ENCODE measurements at places on chromosomes 7 and 10. TPM values are rescaled to one million over a fixed set of nuclear protein-coding genes. Genes with fewer than 3 reads are reported as not detected.
A peak's percentile ranks its signal among the peaks of the same experiment; 100 is the strongest.

LRRN3 gene
- total RNA-seq = not detected

DNA sequence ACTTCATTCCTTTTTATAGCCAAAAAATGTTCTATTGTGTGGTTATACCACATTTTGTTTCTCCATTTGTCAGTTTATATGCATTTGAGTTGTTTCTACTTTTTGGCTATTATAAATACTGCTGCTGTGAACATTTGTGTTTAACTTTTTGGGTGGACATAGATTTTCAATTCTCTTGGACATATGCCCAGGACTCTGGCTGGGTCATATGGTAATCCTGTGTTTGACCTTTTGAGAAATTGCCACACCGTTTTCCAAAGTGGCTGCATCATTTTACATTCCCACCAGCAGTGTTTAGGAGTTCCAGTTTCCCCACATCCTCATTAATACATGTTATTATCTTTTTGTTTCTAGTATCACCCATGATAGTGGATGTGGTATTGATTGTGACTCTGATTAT is 39.4 kb downstream of the CSGALNACT2 start:
- no peak for ATAC-seq

CABCOCO1 gene
- total RNA-seq = 0.94 TPM

GRCh38 chr7:153473185-153473584 is 579.0 kb upstream of the DPP6 start:
- no peak for ATAC-seq

GRCh38 chr7:112404321-112404720 is 45.9 kb upstream of the IFRD1 start:
- ATAC-seq = no peak

GRCh38 chr10:76333796-76334195 is 902.4 kb downstream of the LRMDA start:
- ATAC-seq = no peak

- no peak for ATAC-seq
Measured at GRCh38 chr10:15784662-15785300, 65.1 kb upstream of the ITGA8 start.

DNA sequence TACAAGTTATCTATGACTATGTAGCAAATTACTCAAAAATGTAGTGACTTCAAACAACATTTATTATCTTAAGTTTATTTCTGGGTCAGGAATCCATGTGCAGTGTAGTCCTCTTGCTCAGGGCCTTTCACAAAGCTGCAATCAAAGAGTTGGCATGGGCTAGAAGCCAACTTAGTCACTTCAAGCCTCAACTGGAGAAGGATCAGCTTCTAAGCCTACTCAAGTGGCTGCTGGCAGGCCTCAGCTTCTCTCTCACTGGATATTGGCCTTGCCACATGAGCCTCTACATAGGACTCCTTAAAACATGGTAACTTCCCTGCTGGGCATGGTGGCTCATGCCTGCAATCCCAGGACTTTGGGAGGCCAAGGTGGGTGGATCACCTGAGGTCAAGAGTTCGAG is 5.0 kb upstream of the NFE2L3 start:
- ATAC-seq = no peak

GRCh38 chr10:24824124-24824523 is 100.4 kb upstream of the ARHGAP21 start:
- no peak for ATAC-seq

DNA sequence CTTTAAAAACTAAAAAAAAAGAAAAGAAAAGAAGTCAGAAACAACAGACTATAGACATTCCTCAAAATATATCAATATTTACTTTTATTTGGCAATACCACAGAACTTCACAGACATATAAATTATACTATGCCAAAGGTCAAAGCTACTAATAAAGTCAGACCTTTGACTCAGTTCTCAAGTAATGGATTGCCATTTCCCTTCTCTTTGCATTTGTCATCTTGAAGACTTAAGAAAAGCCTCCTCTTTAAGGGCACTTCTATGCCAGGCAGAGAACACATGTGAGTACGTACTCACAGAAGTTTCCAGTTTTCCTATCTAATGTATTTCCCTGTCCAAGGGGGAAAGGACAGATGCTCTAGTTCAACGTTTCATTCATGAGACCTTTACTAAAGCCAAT is 37.6 kb downstream of the TNPO3 start:
- no peak for ATAC-seq

- ATAC-seq = peak; percentile 78
Measured at GRCh38 chr10:49177391-49178355, 10.5 kb downstream of the TMEM273 start.

FGL2 gene
- total RNA-seq = 199 TPM

DNA sequence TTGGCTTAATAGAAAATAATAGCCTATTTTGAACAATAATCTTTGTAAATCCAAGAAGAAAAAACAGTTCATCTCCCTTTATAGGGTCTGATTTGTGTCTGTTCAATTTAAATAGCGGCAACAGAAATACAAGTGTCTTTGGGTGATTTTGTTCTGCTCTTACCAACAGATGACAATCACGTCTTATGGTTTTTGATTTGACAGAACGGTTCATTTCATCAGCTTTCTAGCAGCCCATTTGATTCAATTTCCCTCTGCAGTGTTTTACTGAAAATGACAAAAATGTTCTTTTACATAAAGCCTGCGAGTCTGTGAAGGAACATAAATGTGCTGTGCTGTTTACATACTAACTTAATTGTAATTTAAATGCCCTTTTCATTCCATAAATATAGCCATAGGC is 180.5 kb downstream of the MGMT start:
- ATAC-seq = no peak

- ATAC-seq = no peak
Measured at GRCh38 chr10:95312986-95313495, 22.2 kb upstream of the PDLIM1 start.

- no peak for ATAC-seq
Measured at GRCh38 chr10:132055616-132056015, 10.1 kb upstream of the JAKMIP3 start.

- no peak for ATAC-seq
Measured at GRCh38 chr10:8510471-8510870, 456.0 kb downstream of the GATA3 start.

GRCh38 chr10:103616705-103617601 is 123.4 kb downstream of the NEURL1 start:
- peak; percentile 75 for ATAC-seq

DNA sequence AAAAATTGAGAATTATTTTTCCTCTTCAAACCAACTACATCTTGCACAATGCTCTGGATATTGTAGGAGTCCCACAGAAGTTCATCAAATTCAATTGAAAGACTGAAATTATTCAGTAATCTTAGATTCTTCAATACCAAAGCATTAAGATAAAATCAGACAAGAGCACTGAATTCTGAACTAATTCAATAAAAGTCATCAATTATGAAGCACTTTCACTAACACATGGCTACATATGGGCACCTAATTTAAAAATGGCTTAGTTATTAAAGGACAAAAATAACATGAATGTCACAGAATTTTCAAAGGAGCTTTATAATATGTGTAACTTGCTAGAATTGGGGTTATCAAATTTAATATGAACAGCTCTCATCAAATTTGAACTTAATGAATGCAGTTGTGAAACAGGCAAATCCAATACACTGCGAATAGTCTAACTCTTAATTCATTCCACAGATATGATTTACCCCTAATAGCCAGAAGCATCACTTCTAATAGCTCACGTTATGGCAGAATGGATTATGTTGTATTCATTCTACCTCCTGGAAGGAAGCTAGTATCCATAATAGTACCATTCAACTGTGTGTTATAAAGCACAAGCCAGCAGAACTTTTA is 116.8 kb downstream of the GRM8 start:
- no peak for ATAC-seq

GRCh38 chr7:4014346-4015050 is 667.6 kb upstream of the FOXK1 start:
- no peak for ATAC-seq

DNA sequence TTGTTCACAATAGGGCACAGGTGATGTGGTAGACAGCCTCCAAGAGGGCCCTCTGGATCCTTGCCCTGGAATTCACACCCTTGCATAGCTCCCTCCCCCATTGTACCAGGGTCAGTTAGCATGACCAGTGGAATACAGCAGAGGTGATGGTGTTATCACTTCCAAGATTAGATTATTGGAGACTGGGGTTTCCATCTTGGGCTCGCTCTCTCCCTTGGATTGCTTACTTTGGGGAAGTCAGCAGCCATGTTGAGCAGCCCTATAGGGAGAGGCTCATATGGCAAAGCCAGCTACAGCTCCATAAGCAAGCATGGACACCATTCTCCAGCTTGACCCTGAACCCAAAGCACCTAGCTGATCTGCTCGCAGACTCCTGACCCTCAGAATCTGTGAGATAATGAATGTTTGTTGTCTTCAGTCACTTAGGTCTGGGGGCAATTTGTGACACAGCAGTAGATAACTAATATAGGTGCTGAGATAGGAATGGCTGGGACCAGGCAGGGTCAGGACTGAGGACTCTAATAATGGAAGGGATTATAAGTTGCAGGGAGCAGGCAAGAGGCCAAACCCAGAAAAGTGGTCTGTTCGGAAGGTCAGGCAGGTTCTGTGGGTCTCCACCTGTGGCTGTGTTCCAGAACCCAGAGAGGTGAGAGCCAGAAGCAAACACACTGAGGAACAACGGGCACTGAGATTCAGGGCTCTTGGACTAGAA is 22.9 kb downstream of the TBXAS1 start:
- no peak for ATAC-seq

- ATAC-seq = no peak
Measured at GRCh38 chr7:70512761-70513160, 619.2 kb upstream of the GALNT17 start.

NRCAM gene
- total RNA-seq = 4.7 TPM

HSPA14 gene
- 8.9 TPM for total RNA-seq

DNA sequence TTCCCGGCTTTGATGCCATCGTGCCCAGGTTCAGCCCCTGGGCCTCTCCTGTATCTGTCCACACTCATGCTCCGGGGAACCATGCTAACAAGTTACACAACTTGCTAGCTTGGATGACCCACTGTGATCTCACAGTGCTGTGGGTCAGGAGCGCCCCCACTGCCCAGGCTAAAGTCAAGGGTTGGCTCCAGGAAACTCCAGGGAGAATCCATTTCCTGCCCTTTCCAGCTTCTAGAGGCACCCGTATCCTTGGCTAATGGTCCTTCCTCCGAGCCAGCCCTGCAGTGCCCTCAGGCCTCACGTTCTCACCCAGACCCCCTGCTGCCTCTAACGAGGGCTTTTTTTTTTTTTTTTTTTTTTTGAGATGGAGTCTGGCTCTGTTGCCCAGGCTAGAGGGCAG is 19.5 kb downstream of the AMZ1 start:
- no peak for ATAC-seq

DNA sequence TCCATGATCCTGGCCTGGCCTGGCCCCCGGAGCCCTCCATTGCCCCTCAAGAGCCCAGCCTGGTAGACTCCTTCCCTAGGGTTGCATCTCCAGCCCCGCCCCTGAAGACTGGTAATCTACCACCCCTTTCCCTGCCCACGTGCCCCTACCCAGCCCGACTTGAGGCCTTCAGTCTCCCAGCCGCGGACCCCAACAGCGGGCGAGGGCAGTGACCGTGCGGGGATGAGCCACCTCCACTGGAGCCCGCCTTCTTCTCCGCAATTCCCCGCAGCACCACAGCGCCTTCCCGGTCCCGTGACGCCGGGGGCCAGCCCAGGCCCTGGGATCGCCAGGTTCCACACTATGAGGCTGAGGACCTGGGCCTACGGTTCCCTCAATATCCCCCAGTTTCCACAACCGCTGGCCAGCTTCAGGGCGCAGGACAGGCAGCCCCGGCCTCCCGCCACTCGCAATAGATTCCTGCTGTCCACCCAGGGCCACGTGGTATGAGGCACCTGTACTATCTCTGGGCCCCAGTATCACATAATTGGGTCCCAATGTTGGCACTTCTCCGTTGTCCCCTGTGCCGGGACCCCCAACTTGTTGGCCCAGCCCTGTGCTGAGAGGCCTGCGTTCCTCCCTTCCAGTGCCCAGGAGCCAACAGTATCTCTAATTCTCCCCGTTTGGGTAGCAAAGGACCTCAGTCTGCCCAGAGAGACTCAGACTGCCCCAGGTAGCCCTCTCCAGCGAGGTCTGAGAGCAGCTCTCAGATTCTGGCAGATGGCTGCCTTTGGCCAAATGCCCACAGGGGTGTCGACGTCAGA is 1.1 kb upstream of the GPRIN2 start:
- no peak for ATAC-seq

- ATAC-seq = no peak
Measured at GRCh38 chr7:151756076-151756731, 120.7 kb downstream of the PRKAG2 start.
